ENCODE measurements at places on chromosomes 6 and 20. TPM values are rescaled to one million over a fixed set of nuclear protein-coding genes. Genes with fewer than 3 reads are reported as not detected.

The RRAGD gene
- total RNA-seq = 3.3 TPM

The ZC3H12D gene
- total RNA-seq = under 0.01 TPM

The ESR1 gene
- 3.3 TPM for total RNA-seq

The RNF144B gene
- total RNA-seq = 5.8 TPM

The MAP3K5 gene
- 7.4 TPM for total RNA-seq

The PRR18 gene
- 0.29 TPM for total RNA-seq

The CLIC5 gene
- total RNA-seq = not detected
